ENCODE measurements at places on chromosomes 2 and 18. TPM values are rescaled to one million over a fixed set of nuclear protein-coding genes. Genes with fewer than 3 reads are reported as not detected.

RBKS gene
- total RNA-seq, result 0.90 TPM

LIPG gene
- 1.3 TPM for total RNA-seq

RESP18 gene
- total RNA-seq, result not detected

LOXL3 gene
- 2.0 TPM for total RNA-seq

BOK gene
- total RNA-seq, result 71.7 TPM

TMEFF2 gene
- total RNA-seq, result not detected

FHL2 gene
- total RNA-seq, result 33.0 TPM

LYG1 gene
- 0.13 TPM for total RNA-seq

KIAA2012 gene
- not detected for total RNA-seq

CYS1 gene
- total RNA-seq, result under 0.01 TPM

TXNDC2 gene
- not detected for total RNA-seq

ATOH8 gene
- 21.5 TPM for total RNA-seq

PSMG2 gene
- 76.9 TPM for total RNA-seq

ALPI gene
- total RNA-seq, result not detected

FAP gene
- 1.3 TPM for total RNA-seq

SCN3A gene
- total RNA-seq, result 11.5 TPM

RAX gene
- not detected for total RNA-seq

PPP1R7 gene
- 45.0 TPM for total RNA-seq

CYTIP gene
- total RNA-seq, result not detected

TEKT4 gene
- not detected for total RNA-seq

RGPD4 gene
- not detected for total RNA-seq

SKOR2 gene
- not detected for total RNA-seq

HOXD12 gene
- total RNA-seq, result not detected

RPS27A gene
- 550 TPM for total RNA-seq

C18orf32 gene
- 6.7 TPM for total RNA-seq

AQP4 gene
- not detected for total RNA-seq

CPS1 gene
- total RNA-seq, result 0.51 TPM

MATN3 gene
- 1.0 TPM for total RNA-seq
